Fibroblast of villous mesenchyme (primary cell): ENCODE measurements at places on chromosomes 2 and 18.

DNA sequence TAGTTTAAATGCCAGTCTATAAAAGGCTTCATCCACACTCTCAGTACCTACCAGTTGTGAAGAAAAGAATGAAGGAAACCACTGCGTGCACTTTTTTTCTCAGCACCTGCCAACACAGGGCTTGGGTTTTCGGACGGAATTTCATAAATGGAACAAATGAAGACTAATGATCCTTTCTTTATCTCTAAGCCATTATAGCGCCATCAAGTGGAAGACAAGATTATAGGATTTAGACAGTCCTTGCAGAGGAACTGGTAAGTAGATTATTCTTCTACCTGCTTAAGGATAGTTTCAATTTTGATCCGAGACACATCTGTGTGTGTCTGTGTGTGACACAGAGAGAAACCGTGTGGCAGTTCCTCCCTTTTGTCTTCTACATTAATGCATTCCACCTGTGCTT lies 245.6 kb downstream of the NRXN1 start:
- DNase-seq, result no peak

- peak; percentile 98 for DNase-seq
Observed at GRCh38 chr18:9782073-9782857, 74.2 kb downstream of the RAB31 start.

- peak; percentile 76 for DNase-seq
Observed at GRCh38 chr2:88159955-88160415, 10.2 kb upstream of the THNSL2 start.

DNA sequence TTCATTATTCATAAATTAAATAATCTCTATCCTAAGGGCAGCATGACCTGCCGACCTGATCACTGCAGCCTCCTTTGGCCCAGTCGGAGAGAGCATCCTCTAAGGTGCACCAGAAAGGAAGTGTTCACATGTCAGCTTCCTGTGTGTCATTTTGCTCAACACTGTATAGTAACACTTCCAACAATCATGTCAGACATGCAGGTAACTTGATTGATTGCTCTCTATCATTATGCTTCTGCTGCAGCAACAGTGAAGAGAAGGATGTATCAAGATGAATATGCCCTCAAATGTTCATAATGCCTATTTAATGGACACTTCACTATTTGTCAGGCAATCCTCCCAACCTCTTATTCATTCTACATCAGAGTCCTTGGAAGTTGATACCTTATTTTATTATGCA lies 332.3 kb downstream of the CDH7 start:
- no peak for DNase-seq

GRCh38 chr18:47932603-47933002 lies 2.1 kb upstream of the SMAD2 start:
- no peak for DNase-seq
